ENCODE measurements at places on chromosomes 3 and 15.

GRCh38 chr3:149221783-149222517, at the start of gene CP:
CP (minus strand) TSS chr3:149221829; CDS start chr3:149221792, 37 bp downstream.
- DNase-seq = no peak

- DNase-seq = no peak
Measured at GRCh38 chr3:160084998-160085397, 96.4 kb downstream of the IL12A start.

DNA sequence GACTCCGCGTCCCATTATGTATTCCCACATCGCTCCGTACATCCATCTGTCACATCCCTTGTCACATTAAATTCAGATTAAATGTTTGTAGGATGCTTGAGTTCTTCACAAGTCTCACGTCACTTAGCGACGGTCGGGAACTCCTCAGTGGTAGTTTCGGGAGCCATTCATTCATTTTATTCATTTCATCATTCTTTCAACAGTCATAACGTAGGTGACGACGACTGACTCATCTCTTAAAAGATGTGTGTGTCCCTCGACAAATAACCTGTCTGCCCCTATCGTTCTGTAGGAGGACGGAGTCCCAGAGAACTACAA, 272 bp upstream of the SRPRB start:
- no peak for DNase-seq

DNA sequence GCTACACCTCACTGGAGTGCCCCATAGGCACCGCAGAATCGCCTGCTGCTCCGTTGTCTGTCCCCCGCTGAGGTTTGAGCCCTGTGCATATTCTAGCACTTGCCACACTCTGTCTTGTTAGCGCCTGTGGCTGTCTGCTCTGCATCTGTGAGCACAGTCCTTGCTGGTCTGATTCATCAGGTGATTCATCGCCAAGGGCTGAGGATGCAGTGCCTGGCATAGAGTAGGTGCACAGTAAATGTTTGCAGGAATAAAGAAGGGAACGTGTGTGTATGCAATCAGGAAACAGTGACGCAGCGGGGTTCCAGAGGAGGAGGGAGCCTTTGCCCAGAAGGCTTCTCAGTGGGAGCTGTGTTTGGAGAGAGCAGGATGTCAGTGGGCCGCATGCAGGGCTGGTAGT, 124.0 kb upstream of the PLXNA1 start:
- DNase-seq = no peak

- no peak for DNase-seq
Measured at GRCh38 chr3:67609709-67610108, 44.7 kb downstream of the SUCLG2 start.

- DNase-seq = no peak
Measured at GRCh38 chr15:28895566-28895965, 9.8 kb downstream of the APBA2 start.

DNA sequence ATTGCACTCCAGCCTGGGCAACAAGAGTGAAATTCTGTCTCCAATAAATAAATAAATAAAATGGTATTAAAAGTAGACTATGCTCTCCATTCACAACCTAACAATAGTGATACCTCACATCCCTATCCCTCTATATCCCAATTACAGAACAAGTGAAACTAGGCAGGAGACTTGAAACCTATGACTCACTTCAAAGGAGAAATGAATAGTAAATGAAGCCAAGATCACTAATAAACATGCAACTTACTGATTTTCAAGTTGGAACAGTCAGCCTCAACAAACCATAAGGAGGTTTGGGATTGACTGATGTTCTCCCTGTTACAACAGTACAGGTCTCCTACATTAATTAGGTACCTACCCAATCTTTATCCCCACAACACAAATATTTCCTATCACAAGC, 103.4 kb downstream of the GSK3B start:
- no peak for DNase-seq

GRCh38 chr3:61893840-61894566, 332.6 kb downstream of the PTPRG start:
- no peak for DNase-seq

All from T-helper 17 cell (primary cell).